ENCODE measurements at places on chromosomes 16 and 17. TPM values are rescaled to one million over a fixed set of nuclear protein-coding genes. Genes with fewer than 3 reads are reported as not detected.

- DNase-seq = no peak
Measured at GRCh38 chr16:23508589-23509440, 1.5 kb downstream of the GGA2 start.

The NAGS gene
- 1.2 TPM for polyA plus RNA-seq

- DNase-seq = peak; percentile 80
Measured at GRCh38 chr16:84062734-84063640, 20.4 kb upstream of the SLC38A8 start.

DNA sequence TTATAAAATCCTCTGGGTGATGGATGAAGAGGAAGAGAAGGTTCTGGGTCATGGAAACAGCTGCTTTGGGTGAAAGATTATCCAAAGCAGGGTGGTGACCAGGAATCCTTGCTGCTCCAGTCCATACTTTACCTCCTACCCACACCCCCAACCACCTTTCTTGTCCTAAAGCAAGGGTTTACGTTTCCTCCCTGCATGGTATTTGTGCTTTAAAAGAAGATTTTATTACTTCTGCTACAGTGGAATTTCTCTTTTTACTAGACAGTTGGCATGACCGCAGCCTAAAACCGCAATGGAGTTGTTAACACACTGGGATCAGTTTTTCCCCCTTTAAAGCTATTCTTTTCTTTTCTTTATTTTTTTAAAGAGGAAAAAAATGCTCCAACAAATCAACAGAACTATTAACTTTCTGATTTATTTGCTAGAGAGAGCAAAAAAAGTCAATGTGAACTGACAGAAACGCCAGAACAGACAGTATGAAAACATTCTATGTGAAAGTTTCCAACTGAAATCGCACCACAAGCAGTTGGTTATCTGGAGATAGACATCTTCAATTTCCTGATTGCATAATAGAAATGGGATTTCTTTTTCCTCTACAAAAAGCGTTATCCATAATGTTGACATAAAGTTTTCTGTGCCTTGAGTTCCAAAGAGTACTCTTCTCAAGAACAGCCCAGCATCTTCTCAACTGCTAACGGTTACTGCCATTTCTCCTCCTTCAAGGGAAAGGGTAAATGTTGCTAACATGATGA, 236.0 kb downstream of the IRX3 start:
- no peak for DNase-seq

GRCh38 chr16:35506898-35507194, 2047.4 kb downstream of the TP53TG3F start:
- no peak for DNase-seq

The LASP1 gene
- polyA plus RNA-seq = 18.2 TPM

The PITPNM3 gene
- 0.42 TPM for polyA plus RNA-seq

The ITGAD gene
- not detected for polyA plus RNA-seq

GRCh38 chr16:84967828-84968227, 43.5 kb downstream of the ZDHHC7 start:
- no peak for DNase-seq

DNA sequence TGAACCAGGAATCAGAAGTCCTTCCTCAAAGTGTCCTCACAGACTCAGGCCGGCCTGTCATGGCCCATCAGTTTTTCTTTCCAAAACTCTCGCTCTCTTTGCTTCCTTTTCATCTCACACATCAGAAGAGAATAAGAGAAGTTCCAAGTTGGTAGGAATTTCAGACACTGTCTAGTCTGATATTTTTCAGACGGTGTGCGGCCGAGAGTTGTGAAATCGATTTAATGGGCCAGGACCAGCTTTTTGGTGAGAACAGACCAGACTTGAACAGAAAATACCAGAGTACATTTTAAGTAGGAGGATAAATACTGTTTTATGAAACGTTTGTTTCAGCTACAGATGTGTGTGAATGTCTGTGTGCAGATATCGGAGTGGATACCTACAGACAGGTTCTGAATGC, 24.8 kb upstream of the RCVRN start:
- DNase-seq = no peak

GRCh38 chr17:73338566-73339197, 26.9 kb upstream of the CDC42EP4 start:
- no peak for DNase-seq

DNA sequence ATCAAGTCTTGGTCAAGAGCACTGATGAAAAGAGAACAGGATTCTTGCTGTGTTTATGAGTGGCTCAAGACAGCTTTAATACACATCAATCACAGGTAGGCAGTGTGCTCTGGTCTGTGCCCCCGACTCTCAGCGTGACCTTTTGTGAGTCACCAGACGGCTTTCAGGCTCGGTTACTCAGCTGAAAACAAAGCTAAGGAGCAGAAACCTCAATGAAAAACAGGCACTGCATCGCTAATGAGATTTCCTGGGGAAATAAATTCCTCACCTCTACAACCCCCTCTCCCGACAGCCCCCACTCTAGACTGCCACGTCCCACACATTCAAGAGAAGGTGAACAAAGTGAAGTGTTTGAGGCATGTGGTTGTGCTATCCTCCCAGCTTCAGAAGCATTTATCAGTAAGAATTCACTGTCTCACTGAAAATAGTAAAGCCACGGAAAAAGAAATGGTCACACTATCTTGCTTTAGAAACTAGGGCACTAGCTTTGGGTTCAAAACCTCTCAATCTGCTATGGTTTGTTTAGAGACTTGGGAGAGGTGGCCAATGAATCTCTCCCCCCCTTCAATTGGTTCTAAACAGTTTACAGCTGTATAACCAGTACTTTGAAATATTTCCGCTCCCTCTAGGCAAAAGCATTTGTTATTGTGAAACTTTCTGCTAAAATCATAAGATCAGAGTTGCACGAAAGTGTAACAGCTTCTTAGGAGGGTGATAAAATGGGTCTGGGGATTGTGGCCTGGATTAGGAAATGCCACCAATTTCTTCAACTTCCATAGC, 199.5 kb upstream of the PMFBP1 start:
- no peak for DNase-seq

- no peak for DNase-seq
Measured at GRCh38 chr17:66494023-66494803, 191.8 kb downstream of the PRKCA start.

DNA sequence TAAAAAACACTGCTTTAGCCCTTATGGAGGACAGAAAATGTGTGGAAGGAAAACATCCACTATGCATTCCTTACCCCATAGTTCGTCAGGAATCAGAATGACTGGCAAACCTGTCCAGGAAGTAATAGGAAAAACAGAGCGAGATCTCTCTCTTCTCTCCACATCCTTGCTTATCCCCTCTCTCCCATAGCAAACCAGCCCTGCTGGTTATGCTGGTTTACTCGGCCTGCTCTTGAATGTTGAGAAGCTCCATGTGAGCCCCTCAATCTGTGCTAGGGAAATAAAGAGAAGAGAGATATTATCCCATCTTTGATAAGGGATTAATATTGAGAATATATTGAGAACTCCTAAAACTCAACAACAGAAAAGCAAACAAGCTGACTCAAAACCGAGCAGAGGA, 402.8 kb upstream of the RBFOX1 start:
- no peak for DNase-seq

- no peak for DNase-seq
Measured at GRCh38 chr17:9906616-9907015, 1.5 kb upstream of the RCVRN start.

The TMEM235 gene
- not detected for polyA plus RNA-seq

- DNase-seq = no peak
Measured at GRCh38 chr17:45869676-45870341, 24.5 kb upstream of the MAPT start.

- DNase-seq = no peak
Measured at GRCh38 chr16:53864819-53865493, 161.0 kb downstream of the FTO start.

DNA sequence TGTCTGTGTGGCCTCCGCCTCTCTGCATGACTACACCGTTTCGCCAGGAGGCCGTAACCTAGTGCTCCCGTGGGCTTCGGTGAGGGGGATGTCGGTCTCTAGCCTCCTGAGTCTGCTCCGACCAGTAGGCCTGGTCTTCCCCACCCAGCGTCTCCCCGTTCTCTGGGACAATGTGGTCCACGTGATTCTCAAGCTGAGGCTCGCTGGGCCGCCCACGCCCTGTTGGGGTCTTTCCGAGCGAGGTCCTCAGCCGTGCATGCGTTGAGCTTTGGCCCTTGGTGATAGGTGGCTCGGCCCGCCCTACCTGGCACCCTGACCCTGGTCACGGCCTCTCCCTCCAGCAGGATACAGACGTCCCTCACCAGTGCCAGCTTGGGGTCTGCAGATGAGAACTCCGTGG, 30.9 kb downstream of the TSC2 start:
- no peak for DNase-seq

- no peak for DNase-seq
Measured at GRCh38 chr17:19641687-19642372, 6.7 kb upstream of the ALDH3A2 start.

DNA sequence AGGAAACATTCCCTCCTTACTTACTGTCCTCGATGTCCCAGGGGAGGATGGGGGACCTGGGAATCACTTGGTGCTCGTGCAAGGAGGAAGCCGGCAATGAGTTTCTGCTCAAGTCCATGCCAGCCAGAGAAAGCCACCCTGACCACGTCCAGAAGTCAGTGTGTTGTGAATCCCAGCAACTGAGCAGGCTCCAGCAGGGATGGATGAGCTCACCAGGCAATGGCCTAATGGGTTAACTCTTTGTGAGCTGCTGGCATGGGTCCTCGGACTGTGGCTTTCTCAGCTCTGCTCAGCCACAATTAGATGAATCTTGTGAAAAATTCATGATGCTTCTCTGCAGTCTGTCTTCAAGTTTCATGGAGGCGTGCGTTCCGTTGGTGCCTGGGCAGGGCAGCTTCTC, at the start of gene PIRT:
Gene PIRT (minus strand): TSS at position 167 of the 400 bp plus-strand sequence. CDS start 12,442 bp downstream, outside the sequence.
- no peak for DNase-seq

DNA sequence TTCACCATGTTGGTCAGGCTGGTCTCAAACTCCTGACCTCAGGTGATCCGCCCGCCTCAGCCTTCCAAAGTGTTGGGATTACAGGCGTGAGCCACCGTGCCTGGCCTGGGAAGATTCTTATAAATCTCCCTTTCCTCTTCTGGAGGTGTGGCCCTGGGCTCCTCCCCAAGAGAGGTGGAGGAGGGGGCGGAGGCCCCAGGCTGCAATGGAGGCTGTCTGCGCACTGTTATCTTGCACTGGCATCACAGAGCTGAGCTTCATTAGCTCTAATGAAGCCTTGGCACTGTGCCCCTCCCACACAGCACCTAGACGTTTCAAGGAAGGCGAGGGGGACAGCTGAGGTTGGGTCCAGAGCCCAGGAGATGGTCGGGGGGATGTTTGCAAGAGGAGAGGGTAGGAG, 7.5 kb downstream of the ARHGAP23 start:
- no peak for DNase-seq

DNA sequence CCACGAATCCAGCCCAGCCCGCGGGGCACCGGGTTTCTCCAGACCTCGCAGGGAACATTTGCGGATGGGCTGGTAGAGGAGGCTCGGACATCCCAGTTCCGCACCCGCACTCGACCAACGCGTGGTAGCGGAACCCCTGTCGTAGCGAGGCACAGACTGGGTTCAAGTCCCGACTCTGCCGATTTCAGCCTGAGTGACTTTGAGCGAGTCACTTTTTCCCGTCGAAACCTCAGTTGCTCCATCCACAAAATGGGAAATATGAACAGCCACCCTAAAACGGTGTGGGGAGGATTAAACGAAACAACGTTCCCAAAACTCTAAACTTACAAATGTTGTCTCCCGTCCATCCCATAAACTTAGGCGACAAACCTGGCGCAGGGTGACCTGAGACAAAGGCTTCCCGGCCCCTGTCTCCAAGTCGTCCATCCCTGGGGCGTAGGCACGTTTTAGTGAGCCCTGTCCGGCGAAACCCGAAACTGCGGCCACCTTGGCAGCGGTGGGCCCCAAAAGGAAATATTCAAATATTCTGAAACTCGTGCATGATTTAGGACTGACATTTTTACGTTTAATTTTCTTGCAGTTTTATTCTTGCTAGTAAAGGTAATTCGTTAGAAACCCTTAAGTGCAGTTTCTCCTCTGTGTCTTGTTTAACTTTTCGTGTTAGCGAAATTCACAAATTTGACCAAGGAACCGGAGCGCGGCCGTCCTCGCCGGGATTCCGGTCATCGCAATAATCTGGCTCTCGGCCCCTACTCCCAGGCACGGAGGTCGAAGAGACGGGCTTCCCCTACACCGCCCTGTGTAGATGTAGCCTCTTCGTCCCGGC, 1.9 kb upstream of the MLLT6 start:
- DNase-seq = no peak

The RASD1 gene
- 79.2 TPM for polyA plus RNA-seq

- DNase-seq = no peak
Measured at GRCh38 chr16:85552980-85553435, 60.1 kb upstream of the GSE1 start.

The GJC1 gene
- polyA plus RNA-seq = 29.9 TPM

The MRPL28 gene
- polyA plus RNA-seq = 135 TPM

The PEMT gene
- 42.2 TPM for polyA plus RNA-seq

The GAS2L2 gene
- 0.06 TPM for polyA plus RNA-seq

GRCh38 chr17:63442549-63443035, 3.5 kb downstream of the CYB561 start:
- no peak for DNase-seq

The CENPN gene
- 1.9 TPM for polyA plus RNA-seq

GRCh38 chr17:39174920-39175694, 9.1 kb upstream of the ARL5C start:
- DNase-seq = peak; percentile 75

GRCh38 chr16:26863931-26864330, 202.8 kb upstream of the C16orf82 start:
- no peak for DNase-seq

GRCh38 chr16:31329671-31330552, 25.1 kb upstream of the ITGAX start:
- DNase-seq = no peak

DNA sequence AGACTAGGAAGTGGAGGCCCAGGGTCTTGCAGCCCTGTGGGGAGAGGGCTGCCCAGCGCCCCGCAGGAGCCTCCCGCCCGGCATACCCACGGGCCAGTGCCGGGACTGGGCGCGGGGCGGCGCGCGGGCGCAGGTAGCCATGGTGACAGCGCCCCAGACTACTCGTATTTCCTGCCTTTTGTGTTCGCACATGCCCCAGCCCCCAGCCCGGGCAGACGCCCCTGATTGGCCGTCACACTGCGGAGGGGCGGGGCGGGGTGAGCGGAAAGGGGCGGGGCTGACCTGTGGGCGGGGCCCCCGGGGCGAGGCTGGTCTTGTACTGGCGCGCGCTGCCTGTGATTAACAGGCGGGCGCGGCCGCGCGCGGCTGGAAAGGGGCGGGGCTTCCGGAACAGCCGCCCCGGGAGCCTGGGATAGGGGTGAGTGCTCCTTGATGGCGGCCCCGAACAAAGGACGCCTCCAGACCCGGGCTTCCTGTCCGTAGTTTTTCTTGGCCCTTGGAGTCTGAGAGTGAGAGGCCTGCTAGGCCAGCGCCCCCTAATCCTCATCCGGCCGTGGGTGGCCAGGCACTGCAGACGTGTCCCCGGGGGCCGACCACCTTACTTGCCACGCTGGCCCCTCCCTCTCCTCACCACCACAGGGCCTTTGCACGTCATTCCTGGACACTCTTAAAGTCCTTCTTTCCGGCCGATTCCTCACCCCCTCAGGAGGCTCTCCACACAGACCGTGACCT, 71.0 kb downstream of the RAI1 start:
- peak; percentile 97 for DNase-seq

DNA sequence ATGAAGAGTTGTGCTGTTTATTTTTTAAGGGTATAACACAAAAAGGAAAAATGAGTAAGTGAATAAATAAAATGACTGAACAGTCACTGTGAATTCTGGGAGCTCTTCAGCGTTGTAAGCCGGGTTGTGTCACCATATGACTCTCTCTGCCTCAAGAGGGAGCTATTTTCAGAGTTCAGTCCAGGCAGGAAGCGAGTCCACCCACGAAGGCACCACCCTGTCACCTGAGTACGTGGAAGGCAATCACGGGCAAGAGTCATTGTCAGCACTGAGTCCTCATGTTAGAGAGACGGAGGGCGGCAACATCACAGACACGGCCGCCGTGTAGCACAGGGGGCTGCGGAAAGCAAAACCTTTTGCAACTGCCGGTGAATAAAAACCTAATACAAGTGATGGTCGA, 227.6 kb downstream of the UTP18 start:
- no peak for DNase-seq

The RNFT1 gene
- polyA plus RNA-seq = 9.4 TPM

All from heart left ventricle (tissue), 16 donors.